ENCODE measurements at places on chromosomes 4 and X.
A peak's percentile ranks its signal among the peaks of the same experiment; 100 is the strongest.

- no peak for DNase-seq
Measured at GRCh38 chr4:67762086-67762485, 7.9 kb upstream of the GNRHR start.

GRCh38 chr4:12770351-12770750 is 713.8 kb downstream of the RAB28 start:
- no peak for DNase-seq

- DNase-seq: no peak
Measured at GRCh38 chr4:181958446-181958845, 284.8 kb upstream of the TENM3 start.

DNA sequence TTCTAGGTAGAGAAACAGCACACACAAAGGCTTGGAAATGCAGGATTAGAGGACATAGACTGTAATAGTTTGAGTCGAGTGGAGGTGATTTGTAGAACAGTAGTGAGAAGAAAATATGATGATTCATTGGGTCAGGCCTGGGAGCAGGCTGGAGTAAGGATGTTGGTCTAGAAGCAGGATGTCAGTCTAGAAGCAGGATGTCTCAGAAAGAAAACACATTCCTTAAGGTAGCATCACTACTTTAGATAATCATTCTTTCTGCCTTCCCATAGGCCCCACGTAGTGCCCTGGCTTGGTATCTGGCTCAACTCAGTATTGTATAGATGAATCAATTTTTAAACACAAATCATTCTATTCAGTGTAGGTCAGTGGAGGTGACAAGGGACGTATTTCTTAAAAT is 11.2 kb upstream of the DACH2 start:
- DNase-seq: no peak

- no peak for DNase-seq
Measured at GRCh38 chr4:886244-886643, 45.9 kb downstream of the GAK start.

- DNase-seq: no peak
Measured at GRCh38 chr4:127997534-127998388, 32.6 kb downstream of the ABHD18 start.

- no peak for DNase-seq
Measured at GRCh38 chr4:116544946-116545345, 540.4 kb downstream of the TRAM1L1 start.

- no peak for DNase-seq
Measured at GRCh38 chr4:5126231-5126630, 75.0 kb downstream of the STK32B start.

GRCh38 chr4:189771696-189772361 is 168.8 kb upstream of the FRG1 start:
- DNase-seq: no peak

- no peak for DNase-seq
Measured at GRCh38 chrX:17266136-17266535, 108.9 kb upstream of the NHS start.

- DNase-seq: no peak
Measured at GRCh38 chrX:44971674-44972073, 98.7 kb downstream of the KDM6A start.

DNA sequence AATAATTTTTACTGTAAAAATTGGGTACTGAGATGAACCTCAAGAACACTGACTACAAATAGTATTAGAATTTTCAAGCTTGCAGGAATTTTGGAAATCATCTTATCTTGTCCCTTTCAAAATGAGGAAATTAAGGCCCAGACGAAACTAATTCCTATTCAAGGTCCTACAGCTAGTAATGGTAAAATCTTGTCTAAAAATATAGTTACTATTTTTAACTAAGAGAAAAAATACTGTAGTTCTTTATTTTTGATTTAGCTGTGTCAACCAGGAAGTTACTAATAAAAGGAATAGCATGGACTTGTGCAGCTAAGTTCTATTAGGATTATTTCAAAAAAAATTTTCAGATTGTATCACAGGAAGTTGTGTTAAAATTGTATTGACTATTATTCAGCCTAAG is 12.7 kb downstream of the PRIMPOL start:
- no peak for DNase-seq

DNA sequence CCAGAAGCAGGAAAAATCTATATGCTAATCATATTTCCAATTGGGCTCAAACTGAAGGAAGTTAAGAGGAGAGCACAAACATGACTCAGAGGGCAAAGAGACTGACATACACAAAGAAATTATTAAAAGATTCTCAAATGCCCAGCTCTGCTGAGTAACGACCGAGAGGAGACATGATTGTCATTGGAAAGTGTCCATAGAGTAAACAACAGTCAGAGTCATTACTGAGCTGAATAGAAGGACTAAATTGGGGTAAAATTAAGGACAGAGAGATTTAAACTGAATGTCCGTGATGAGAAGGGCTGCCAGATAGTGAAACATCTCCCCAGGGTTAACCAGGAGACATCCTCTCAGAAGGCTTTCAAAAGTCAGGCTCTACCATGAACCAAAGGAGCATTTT is 111.2 kb upstream of the GALNT7 start:
- no peak for DNase-seq

GRCh38 chr4:41533680-41534079 is 4.3 kb upstream of the LIMCH1 start:
- DNase-seq: no peak

DNA sequence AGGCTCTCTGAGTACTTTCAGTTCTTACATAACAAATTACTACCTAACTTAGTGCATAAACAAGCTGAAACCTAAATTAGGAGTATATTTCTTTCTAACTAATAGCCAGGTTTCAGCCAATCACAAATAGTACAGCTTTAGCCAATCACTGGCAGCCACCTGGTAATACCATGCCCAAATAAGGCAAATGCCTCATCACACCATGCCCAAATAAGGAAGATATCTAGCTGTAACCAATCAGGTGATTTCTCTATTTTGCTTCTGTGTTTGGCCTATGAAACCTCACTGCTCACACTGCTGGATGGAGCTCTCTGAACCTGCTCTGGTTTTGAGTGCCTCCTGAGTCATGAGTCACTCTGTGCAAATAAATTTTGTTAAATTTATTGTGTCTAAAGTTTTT is 113.5 kb downstream of the DDIT4L start:
- no peak for DNase-seq

DNA sequence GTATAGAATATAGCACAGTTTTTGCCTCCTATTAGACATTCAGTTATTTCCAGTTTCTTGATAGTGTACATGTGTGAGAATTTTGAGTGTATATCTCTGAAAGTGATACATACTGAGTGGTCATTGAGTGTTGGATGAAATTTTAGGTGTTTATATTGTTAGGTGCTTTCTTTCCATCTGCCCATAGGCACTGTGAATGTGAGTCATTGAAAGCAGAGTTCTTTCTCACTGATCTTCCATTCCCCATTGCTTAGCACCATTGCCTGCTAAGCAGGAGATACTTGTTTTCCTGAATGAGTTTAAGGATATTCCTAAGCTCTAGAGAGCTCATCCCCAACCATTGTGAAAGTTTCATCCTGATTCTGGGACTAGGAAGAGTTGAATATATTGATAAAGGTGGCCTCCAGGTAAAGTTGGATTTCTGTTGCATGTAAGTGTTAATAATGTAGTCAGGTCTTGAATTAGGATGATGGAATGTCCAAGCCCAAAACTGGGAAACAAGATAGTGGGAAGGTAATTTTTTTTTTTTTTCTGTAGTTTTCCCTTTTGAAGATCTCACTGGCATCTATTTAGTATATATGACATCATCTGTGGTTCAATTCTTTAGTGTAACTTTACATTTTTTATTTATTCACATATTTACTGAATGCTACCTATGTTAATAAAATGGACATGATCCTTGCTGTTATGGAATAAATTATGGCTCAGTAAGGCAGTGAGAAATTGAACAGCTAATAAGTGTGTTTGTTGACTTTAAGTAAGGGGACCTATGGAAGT is 22.1 kb downstream of the UBE2K start:
- no peak for DNase-seq

DNA sequence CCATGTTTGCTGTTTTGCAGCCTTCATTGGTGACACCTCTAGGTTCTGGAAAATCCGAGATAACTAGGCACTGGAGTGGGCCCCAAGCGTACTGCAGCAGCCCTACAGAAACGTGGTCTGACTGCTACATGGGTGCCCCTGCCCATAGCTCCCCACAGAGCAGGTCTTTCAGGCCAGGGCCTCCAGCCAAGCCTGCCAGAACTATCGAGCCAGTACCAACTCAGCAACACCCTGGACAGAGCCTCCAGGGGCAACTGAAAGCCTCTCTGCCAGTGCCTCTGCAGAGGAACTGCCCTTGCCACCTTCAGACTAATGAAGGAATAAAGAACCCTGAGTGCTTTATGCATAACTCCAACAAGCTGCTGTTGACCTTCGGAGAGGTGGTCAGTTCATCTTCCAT is 111.1 kb upstream of the PPP3CA start:
- no peak for DNase-seq

DNA sequence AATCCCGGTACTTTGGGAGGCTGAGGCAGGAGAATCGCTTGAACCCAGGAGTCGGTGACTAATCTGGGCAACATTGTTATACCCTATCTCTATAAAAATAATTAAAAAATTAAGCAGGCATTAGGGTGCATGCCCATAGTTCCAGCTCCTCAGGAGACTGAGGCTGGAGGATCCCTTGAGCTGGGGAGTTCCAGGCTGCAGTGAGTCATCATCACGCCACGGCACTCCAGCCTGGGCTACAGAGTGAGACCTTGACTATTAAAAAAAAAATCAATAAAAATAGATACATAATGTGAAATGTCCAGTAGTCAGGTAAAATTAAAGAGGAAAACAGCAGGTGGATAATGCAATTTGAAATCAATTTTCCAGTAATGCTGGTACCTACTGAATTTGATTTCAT is 14.6 kb downstream of the ADGRL3 start:
- no peak for DNase-seq

DNA sequence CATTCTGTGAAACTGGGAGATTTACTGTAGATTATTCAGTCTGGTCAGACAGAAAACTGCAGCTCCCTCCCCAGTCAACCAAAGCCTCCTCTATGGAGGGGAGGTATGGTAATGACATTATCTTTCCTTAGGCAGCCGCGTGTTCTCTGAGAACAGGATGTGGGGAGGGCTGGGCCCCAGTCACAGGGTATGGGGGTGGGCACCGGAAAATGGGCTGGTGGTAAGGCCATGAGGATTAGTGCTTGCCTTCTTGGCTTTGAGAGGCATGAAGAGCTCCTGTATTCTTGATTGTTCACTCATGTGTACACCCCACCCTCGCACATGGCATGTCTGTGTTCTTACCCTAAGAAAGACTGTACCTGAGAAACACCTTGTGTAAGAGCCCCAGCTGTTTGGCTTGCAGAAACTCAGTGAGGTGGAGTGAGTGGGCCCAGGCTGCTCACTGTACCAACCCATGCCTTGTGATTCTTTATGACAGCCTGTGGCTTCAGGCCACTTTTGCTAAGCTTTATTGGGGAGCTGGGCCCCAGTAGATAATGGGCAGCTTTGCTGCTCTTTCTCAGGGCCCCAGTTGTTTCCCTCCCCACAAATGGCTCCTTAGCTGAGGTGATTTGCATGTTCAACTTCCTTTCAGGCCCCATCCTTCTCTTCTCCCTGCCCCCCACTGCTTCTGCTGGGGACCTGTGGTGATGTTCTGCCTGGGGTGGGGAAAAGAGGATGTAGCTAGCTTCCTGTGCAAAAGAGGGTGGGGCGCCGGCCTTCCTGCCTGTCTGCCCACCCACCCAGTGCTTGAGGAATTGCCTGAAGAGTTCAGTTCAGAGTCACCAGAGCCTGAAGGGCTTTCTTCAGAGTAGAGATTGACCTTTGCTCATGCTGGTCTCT is 30.7 kb downstream of the MSN start:
- DNase-seq: no peak

- DNase-seq: peak; percentile 48
Measured at GRCh38 chr4:47531241-47531953, 46.3 kb downstream of the ATP10D start.

DNA sequence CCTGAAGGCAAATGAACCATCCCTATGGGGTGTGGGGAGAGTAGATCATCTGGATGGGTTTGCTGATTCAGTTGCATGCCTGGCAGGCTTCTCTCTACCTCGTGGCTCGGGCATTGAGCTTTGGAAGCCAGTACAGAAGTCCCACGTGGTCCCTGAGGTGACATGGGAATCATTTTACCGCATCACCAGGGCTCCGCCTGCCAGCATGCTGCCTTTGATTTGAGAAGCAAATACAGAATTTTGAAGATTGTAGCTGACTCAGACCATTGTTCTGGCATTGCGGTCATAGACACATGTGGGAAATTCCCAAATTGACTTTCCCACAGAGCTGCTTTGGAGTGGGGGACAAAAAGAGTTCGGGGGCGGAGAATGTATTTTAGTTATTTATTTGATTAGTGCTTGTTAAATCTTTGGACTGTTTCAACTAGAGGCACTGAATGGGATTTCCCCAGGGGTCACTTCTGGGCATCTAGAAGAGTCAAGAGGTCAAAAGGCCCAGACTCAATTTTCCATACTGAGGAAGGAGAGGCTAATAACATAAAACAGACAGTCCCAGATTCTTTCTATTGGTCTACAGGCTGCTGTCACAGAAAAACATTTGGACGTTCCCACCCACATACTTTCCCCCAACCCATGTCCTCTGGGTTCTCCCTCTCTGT is 79.3 kb downstream of the NHSL2 start:
- DNase-seq: no peak

DNA sequence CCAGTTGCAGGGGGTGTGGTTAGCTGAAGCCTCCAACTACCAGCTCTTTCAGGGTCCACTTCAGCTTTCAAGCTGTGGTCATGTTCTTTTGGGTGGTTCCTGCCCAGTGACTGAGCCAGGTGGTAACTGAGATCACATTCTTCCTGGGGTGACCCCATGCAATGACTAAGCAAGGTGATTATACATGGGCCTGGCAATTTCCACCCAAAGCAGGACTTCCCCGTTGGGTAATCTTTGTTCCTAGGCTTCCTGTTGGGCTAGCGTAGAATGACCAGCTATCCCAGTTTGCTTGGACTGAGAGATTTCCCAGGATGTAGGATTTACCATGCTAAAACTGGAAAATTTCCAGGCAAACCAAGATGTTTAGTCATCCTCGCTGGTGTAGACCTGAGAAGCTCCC is 18.4 kb upstream of the MAGEB17 start:
- DNase-seq: no peak

DNA sequence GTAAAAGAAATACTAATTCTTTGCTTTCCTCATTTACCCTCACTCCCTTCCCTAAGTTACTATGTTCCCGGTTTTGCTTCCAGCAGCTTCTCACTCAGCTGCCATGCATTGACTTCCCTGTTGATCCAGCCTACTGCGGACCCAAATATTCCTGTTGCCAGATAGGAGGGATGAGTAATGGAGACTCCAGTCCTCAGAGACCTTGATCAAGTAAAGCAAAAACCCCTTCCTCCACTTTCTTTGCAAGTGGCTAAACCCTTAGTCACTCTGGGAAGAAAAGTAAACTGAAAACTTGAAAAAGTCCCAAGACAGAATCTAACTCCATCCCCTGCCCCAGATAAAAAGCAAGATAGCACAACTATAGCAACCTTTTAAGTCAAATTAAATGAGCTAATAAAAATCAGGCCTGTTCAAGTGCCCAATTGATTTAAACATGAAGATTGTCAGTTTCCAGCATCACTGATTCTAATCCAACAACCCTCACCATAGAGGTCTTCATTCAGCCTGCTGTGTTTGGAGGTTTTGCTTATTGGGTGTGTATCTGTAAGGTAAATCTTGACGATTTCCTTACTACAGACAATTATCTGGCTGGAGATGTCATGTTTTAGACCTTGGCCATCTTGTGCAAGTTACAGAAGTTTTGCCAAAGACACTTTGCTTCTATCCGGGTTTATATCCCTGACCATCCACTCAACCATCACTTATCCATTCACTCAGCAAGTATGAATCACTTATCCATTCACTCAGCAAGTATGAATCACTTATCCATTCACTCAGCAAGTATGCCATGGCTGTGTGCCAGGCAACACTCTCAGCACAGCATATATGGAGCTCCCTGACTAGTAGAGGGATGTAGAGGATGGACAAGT is 17.6 kb downstream of the FGFBP1 start:
- no peak for DNase-seq

Data from Caco-2 (cell line).